ENCODE measurements at places on chromosomes 13 and 19.

- DNase-seq = no peak
Observed at GRCh38 chr13:48590141-48590901, 57.4 kb upstream of the RCBTB2 start.

DNA sequence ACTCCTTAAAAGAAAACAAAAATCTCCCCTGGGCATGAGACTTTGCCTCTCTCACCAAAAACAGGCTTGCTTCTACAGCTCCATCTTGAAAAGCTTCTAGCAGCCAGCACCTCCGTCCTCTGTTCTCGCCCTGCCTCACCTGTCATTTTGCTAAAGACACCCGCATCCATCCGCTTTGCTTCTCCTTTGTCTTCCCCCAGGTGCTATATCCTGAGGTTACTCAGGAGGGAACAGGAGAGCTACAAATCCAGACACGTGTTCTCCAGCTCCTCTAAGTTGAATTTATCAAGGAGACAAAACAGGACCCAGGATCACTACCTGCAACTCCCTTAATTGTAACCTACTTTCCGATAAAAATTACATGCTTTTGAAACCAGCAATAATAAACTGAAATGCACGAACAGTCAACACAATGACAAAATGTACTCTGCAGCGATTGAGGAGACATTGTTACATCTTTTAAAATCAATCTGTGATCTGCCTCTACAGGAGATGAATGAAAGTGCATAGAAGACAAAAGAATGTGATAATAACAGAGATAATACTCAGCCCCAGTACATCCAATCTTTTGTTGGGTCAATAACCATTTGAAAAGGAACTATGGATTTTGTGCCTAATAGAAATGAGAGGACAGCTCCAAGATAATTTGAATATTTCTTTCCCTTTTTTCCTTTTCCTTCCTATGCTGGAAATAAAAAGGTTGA lies 221.2 kb downstream of the DCLK1 start:
- no peak for DNase-seq

GRCh38 chr13:48686636-48687210 lies 33.0 kb downstream of the CYSLTR2 start:
- no peak for DNase-seq

GRCh38 chr13:92473765-92474475 lies 752.7 kb upstream of the GPC6 start:
- no peak for DNase-seq

GRCh38 chr19:18852648-18853047 lies 20.9 kb downstream of the UPF1 start:
- no peak for DNase-seq

DNA sequence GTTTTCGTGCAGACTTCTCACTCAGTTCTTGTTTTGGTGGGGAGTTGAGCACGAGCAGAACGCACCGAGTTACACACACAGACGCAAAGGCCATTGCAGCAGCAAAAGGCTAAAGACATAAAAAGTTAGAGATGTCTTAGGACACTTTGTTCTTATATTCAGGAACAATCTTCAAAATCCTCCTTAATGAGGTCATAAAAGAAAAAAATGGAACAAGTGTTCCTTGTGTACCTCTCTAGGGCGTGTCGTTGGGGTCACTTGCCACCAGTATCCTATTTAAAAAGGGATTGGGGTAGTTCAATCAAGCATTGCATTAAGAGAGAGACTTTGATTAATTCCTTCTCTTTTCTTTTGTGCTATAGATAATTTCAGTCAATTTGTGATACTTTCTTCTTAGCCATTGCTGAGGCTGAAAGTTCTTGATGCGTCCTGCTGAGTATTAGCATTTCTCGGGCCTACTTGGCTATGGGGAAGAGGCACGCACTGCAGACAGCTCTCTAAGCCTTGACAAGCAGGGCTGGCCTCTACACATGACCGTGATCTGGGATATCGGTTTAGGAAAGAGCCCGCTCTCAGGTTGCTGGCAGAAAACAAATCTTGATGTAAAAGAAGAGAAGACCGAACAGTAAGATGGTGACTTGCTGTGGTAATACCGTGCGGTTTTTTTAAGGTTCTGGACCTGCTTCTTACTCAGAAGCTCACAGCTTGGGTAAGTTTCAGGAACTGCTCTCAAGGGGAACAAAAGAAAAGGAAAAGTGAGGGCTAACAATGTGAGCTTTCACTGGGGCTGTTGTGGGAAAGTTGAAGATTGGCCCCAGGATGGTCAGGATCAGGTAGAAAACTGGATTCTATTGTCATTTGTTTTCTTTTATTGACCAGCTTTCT lies 223.6 kb downstream of the TM9SF2 start:
- no peak for DNase-seq

DNA sequence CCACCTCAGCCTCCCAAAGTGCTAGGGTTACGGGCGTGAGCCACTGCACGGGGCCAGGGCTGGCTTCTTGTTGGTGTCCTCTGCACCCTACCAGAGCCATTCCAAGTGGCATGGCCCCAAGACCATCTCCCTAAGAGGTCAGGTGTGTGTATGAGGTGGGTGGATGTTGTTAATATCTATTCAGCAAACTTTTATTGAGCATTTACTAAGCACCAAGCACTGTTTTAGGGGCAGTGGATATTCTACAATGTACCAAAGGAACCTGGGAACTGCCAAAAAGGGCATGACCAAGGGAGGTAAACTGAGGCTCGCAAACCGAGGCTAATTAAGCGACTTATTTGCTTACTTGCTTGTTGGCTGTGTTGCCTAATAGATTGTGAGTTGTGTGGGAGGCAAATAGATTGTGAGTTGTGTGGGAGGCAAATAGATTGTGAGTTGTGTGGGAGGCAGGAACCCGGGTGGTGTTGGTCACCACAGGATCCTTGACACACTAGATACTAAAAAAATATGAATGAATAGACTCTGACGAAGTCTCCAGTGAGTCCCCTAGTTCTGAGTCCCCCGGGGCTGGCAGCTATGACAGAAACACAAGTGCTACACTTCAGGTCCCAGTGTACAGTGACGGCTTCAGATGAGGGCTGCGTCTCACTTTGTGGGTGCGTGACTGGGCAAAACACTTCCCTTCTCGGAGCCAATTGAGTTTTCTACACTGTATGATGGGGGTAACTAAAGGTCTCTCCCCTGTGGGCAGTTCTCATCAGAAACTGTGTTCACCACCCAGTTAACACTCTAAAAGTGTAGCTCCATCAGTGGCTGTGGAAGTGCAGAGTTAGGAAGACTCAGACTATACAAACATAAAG lies 5.0 kb upstream of the BICRA start:
- no peak for DNase-seq

GRCh38 chr13:78607409-78608251 lies 4.3 kb upstream of the POU4F1 start:
- DNase-seq = no peak

GRCh38 chr13:49185264-49185663 lies 34.9 kb upstream of the MLNR start:
- DNase-seq = no peak

DNA sequence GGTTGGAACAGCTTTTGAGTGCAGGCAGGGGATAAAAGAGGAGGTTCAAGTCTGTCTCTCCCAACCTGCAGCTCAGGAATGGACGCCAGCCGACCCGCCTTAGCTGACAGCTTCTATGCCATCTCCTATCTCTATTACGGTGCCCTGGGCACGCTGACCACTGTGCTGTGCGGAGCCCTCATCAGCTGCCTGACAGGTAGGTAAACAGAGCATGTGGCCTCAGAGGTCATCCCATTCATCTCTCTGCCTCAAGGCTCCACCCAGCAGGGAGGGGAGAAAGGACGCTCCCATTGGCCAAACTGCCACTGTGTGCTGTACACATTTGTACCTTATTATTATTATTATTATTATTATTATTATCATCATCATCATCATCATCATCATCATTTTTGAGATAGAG lies 16.5 kb downstream of the SLC5A5 start:
- no peak for DNase-seq

DNA sequence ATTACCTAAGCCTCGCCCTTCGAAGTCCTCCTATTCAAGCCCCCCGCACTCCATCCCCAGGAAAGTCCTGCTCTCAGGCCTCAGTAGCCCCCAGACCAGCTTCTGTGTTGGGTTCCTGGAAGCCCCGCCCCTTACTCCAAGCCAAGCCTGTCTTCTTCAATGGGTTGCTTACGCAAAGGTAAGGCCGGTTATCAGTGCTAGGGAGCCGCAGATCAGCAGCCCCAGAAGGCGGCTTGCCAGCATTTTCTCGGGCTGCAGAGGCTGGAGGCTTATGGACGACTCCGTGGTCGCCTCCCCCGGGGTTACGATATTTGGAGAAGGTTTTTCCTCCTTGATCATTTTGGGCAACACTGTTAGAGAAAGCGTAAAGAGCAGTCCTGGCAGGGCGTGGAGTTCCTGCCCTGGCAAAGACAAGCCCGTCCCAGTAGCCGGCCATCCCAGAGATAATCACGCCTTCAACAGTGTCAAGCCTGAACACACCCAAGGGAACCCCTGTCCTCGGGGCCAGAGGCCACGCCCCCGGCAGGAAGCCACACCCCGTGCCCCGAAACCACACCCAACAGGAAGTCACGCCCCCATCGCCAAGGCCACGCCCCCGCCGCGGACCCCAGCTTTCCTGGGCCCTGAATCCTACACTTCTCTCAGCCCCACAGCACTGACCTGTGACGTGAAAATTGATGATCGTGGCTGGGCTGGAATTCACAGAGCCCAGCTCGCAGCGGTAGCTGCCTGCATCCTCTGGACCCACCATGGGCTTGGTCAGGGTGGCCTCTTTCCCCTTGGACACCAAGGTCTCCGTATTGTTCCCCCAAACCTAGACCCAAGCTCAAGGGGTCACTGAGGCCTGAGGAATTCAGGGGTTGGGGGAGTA lies 954 bp upstream of the RASIP1 start:
- DNase-seq = no peak

GRCh38 chr19:27828829-27829228 lies 1384.1 kb downstream of the UQCRFS1 start:
- DNase-seq = no peak

- no peak for DNase-seq
Observed at GRCh38 chr13:21871382-21871781, 200.5 kb downstream of the FGF9 start.

- DNase-seq = no peak
Observed at GRCh38 chr13:111156421-111156820, 41.3 kb downstream of the ARHGEF7 start.

DNA sequence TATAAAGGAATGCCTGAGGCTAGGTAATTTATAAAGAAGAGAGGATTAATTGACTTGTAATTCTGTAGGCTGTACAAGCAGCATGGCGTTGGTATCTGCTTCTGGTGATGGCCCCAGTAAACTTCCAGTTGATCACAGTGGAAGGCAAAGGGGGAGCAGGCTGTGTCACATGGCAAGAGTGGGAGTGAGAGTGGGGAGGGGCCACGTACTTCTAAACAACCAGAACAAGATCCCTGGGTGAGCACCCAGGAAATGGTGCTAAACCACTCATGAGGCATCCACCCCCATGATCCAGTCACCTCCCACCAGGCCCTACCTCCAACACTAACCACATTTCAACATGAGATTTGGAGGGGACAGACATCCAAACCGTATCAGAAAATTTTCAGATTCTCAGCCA lies 3.0 kb upstream of the RNF113B start:
- DNase-seq = no peak

GRCh38 chr19:12606796-12607195 lies 3.8 kb downstream of the ZNF490 start:
- DNase-seq = no peak

- DNase-seq = no peak
Observed at GRCh38 chr13:23674795-23675640, 104.8 kb downstream of the TNFRSF19 start.

GRCh38 chr13:80400164-80400864 lies 59.4 kb upstream of the SPRY2 start:
- DNase-seq = no peak

GRCh38 chr13:27432611-27433210 lies 8.3 kb downstream of the GTF3A start:
- DNase-seq = no peak

DNA sequence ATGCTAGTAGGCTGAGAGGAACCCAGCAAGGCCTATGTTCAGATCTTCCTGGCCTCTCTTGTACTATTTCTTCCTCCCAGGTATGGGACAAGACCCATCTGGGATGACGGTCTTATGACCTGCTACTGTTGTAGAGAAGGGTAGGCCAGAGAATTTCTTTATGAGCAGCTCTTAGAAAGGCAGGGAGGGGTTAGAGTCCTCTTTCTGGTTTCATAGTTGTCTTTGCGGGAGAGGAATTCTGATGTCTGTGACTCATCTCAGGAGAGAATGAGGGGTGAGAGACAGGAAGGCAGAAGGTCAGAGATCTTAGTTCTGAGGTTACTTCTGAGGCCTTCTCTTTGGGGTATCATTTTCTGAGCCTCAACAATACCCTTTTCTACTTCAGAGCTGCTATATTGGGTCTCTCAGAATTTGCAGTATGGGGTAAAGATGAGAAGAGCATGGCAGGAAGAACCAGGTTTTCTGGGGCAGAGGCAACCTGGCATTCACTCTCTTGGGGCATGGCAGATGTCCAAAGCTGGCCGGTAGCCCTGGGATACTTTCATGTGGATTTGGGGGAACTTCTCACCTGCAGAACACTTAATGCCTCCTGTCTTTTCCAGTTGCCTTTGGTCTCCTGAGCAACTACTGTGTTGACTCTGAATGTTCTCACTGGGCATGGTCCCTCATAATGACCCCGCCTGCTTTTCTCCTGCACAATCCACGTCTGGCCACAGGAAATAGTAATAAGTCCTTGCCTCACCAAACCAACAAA lies 154.4 kb downstream of the GGACT start:
- DNase-seq = no peak

DNA sequence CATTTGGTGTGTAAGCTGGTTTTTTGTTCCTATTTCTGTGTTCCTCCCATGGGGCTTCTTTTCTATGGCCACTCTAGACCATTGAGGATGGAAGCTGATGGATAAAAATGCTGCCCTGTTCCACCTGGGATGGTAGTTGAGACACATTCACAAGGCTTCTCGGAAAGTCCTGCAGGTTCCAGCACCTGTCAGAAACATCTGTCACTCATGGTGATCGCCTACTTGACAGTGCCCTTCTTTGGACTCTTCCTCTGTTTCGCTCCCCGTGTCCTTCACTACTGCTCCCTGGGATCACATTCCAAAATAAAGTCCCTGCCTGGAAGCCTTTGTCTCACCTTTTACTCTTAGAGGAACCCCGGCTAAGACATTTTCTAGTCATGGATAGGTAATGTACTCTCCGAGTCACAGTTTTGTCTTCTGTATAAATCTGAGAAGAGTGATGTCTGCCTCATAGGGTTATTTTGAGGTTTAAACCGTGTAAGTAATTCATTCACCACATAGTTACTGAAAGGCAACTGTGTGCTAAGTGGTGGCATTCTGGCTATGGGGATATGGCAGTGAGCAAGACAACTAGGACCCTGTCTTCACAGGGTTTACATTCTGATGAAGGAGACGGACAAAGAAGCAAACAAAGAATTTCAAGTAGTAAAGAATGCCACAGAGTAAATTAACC lies 21.0 kb downstream of the UBAC2 start:
- DNase-seq = no peak
